T-helper 17 cell (primary cell): ENCODE measurements at places on chromosomes 12 and 14. TPM values are rescaled to one million over a fixed set of nuclear protein-coding genes. Genes with fewer than 3 reads are reported as not detected.

The EFS gene
- total RNA-seq, result not detected

The ENDOU gene
- total RNA-seq, result not detected

The KRT86 gene
- total RNA-seq, result 0.21 TPM

The METAP2 gene
- total RNA-seq, result 60.3 TPM

DNA sequence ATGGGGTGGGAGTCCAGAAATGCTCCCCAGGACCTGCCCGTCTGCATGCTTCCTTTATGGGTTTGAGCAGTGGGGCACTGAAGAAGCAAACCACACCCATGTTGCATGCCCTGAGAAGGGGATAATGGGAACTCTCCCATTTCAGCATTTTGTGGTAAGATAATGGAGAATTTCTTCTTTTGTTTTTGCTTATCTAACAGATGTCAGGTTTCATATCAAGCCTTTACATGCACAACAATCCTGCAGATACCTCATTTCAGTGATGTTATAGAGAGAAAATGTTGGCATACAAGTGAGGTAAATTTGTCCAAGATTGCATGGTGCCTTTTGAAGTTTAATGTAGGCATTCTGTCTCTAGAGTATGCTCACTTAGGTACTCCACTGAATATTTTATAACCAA, 177.0 kb downstream of the ALX1 start:
- DNase-seq, result no peak
